Adrenal gland (tissue), 19 donors: ENCODE measurements at places on chromosomes 13 and 19. TPM values are rescaled to one million over a fixed set of nuclear protein-coding genes. Genes with fewer than 3 reads are reported as not detected.

DNA sequence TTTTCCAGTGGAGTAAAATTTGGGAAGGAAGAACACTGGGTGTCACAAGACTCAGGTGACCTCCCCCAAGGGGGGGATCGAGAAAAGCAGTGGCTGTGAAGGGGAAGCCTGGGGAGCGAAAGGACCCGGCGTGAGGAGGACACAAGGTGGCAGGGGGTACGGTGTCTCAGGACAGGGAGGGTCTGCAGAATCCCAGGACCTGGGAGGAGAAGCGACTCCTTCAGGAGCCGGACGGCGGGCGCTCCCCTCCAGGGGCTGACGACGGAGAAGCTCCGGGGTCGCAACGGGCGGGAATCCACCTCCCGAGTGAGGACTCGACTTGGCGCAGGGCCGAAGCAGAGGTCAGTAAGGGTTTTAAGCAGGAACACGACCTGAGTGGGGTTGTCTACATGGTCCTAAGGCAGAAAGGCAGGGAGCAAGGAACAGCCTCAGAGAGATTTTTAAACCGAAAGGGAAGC, 529 bp downstream of the ZNF836 start:
- H3K27ac ChIP-seq, result peak overlapping the region; percentile 78
- peaks cover 20% of the 10 kb centered on the region for H3K4me1 ChIP-seq
- DNase-seq, result peak; percentile 47
- H3K27me3 ChIP-seq, result no peaks in the 10 kb centered on the region
- H3K4me3 ChIP-seq, result peak overlapping the region; percentile 88
- H3K36me3 ChIP-seq, result no peaks in the 10 kb centered on the region

GRCh38 chr13:75135325-75135825, 346.6 kb downstream of the TBC1D4 start:
- DNase-seq, result no peak
- no peaks in the 10 kb centered on the region for H3K4me1 ChIP-seq
- no peak overlapping the region for H3K27ac ChIP-seq
- no peak overlapping the region for H3K4me3 ChIP-seq
- no peaks in the 10 kb centered on the region for H3K36me3 ChIP-seq

Gene PSG3
- total RNA-seq, result not detected

- H3K36me3 ChIP-seq, result no peaks in the 10 kb centered on the region
- H3K4me1 ChIP-seq, result peaks cover 7% of the 10 kb centered on the region
- no peak overlapping the region for H3K4me3 ChIP-seq
- no peaks in the 10 kb centered on the region for H3K27me3 ChIP-seq
These were observed 59.1 kb downstream of the IRS2 start for GRCh38 chr13:109727251-109727650.

DNA sequence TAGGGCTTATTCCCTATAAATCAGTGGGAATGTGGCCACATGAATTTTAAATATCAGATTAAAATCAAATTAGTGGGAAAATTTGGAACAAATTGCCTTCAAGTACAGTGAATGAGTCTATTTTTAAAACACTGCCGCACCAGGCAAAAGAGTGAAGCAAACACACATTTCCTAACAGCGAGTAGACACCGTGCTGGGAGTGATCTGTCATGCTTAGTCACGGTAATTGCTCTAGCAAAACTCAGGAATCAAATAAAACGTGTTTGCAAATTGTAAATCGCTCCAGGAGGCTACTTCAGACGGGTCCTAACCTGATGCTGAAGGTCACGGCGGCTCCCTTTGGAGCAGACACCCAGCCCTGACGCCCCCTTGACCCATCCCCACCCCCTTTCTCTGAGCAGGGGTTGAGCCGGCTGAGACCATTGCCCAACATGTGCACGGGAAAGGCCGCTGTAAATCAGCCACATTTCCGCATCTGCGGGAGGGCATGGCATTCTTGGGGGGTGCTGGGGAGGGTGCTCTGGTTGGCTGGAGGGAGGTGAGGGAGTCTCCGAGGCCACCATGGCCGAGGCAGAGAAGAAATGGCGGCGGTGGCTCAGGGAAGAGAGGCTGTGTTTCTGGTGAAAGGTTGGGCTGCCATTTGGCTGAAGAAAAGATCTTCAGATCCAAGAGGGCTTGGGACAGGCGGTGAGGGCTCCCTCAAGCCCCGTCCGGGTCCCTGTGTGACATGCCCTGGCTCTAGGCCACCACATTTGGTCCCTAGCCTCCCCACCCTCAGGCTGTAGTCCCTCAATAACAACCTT, 8.9 kb downstream of the CEBPA start:
- no peaks in the 10 kb centered on the region for H3K4me1 ChIP-seq
- no peak overlapping the region for H3K4me3 ChIP-seq
- no peaks in the 10 kb centered on the region for H3K27me3 ChIP-seq
- DNase-seq, result no peak
- H3K27ac ChIP-seq, result peak overlapping the region; percentile 38

Gene NLRP9
- total RNA-seq, result not detected

- H3K36me3 ChIP-seq, result peaks cover 5% of the 10 kb centered on the region
- H3K4me1 ChIP-seq, result peaks cover 8% of the 10 kb centered on the region
- DNase-seq, result no peak
- no peak overlapping the region for H3K27ac ChIP-seq
- no peak overlapping the region for H3K4me3 ChIP-seq
These were observed 16.9 kb downstream of the ZNF816 start for GRCh38 chr19:52945652-52946321.

DNA sequence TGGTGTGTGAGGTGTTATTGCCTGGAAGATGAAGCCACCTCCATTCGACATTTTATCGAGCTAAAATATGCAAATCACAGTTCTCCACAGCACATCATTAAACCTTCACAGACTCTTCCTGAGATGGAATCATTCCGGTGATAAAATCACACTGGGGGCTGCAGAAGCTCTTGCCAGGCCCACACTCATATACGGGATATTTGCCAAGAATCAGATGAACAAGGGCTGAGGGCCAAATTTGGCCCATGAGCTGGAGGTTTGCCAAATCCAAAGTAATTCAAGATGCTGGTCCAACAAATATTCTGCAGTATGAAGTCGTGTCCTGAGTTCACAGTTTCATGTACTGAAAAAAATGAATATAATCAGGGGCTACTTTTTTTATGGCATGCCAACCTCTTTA, 16.7 kb upstream of the RXFP2 start:
- no peaks in the 10 kb centered on the region for H3K4me1 ChIP-seq
- H3K36me3 ChIP-seq, result no peaks in the 10 kb centered on the region
- DNase-seq, result no peak

DNA sequence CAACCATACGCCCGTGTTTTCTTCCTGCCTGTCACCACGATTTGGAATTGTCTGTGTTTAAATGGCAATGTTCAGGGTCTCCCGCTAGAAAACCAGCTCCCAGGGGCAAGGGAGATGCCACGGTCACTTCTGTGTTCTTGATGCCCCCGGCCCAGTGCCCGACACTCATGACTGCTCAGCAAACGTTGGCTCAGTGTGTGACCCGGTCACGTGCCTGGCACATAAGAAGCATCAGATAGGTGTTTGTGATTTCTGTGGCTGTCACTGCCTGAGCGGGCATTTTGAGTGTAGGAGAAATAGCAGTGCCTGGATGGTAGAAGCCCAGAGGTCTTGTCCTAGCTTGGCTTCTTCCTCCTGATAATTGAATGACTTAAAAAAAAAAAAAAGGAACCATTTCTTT, 15.5 kb downstream of the HDGFL2 start:
- no peaks in the 10 kb centered on the region for H3K27me3 ChIP-seq
- H3K4me1 ChIP-seq, result no peaks in the 10 kb centered on the region
- H3K36me3 ChIP-seq, result peaks cover 32% of the 10 kb centered on the region
- no peak for DNase-seq

Gene SHKBP1
- 37.4 TPM for total RNA-seq

Gene RNF225
- total RNA-seq, result not detected
